ENCODE measurements at places on chromosomes 1 and 21.

GRCh38 chr1:227370533-227371254 lies 52.4 kb upstream of the CDC42BPA start:
- DNase-seq: no peak

DNA sequence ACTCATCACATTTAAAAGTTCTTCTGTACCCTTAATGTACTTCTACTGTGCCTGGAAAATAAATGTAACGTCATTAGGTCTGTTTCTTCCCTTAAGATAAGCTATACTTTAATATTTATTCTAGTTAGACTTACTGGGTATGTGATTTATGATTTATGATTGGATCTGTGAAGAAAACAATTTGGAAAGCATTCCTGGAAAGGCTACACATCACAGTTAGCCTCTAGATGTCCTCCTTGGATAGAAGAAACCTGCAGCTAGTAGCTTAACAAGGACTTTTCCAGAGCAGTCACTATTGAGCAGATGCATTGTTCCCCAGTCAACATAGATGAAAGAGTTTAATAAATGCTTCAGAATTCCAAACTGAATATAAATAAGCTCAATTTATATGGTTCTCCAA lies 22.2 kb upstream of the ABL2 start:
- DNase-seq: peak; percentile 36

DNA sequence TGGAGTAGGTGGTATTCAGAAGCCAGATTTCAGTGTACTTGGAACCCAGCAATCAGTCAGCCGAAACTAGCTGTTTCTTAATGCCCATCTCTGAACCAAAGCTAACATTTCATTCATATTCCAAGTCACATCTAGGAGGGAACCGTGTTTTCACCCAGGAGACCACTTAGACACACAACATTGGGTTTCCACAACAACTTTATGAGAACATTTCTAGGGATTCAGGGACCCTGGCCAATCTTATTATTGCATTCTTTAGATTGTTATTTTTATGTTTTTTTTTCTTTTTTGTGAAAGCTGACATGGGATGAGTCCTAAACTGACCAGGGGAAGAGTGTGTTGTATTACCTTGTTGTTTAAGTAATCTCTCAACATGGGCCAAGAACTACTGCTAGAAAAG lies 72.5 kb upstream of the KIAA0040 start:
- no peak for DNase-seq

DNA sequence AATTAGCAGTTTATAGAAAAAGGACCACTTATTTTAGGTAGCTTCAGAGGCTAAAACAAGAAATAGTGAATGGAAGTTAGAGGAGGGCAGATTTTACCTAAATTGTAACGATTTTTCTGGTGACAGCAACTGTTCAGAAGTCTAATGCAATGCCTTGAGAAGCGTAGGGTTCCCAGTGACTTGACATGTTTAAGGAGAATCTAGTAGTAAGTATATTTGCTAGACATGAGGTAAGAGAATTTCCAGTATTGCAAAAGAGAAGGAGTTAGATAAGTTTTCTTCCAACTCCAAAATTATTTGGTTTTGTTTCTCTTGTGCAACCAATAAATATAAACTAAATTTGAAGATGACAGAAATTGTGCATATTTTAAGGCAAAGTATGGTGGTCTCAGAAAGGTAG lies 140.0 kb downstream of the SMYD3 start:
- DNase-seq: no peak

DNA sequence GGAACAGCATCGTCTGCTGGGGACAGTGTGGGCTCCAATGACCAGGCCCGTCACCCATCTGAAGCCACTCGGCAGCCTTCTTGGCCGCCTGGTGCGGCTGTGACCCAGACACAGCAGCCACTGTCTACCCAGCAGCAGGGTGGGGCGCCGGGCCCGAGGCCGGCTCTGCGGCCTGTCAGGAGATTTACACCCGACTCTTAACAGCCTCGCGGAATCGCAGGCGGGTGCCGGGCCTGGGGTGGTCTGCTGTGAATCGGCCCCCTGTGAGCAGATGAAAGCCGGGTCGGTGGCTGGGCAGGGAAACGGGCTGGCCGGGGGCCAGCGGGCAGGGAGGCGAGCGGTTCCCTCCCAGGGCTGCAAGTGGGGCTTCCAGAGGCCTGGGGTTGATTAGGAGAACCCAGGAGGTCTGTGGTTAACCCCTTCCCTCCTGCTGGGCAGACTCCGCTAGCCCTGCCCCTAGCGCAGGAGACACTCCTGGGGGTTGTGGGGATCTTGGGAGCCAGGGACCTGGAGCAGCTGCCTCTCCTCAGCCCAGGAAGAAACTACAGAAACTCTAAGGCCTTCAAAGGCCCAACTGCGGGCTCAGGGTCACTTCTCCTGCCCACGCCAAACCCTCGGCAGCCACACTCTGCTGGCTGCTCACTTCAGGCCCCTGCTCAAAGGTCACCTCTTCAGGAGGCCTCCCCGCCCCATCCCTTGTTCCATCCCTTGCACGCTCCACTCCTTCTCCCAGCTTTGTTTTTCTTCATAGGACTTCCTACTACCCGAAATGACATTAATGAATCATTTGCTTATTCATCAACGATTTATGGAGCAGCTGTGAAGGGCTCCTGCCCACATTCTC lies 15.6 kb downstream of the RUNX3 start:
- no peak for DNase-seq

- DNase-seq: no peak
Measured at GRCh38 chr1:94820936-94821335, 779 bp downstream of the SLC44A3 start.

GRCh38 chr1:234906654-234907053 lies 222.0 kb downstream of the TOMM20 start:
- DNase-seq: no peak

DNA sequence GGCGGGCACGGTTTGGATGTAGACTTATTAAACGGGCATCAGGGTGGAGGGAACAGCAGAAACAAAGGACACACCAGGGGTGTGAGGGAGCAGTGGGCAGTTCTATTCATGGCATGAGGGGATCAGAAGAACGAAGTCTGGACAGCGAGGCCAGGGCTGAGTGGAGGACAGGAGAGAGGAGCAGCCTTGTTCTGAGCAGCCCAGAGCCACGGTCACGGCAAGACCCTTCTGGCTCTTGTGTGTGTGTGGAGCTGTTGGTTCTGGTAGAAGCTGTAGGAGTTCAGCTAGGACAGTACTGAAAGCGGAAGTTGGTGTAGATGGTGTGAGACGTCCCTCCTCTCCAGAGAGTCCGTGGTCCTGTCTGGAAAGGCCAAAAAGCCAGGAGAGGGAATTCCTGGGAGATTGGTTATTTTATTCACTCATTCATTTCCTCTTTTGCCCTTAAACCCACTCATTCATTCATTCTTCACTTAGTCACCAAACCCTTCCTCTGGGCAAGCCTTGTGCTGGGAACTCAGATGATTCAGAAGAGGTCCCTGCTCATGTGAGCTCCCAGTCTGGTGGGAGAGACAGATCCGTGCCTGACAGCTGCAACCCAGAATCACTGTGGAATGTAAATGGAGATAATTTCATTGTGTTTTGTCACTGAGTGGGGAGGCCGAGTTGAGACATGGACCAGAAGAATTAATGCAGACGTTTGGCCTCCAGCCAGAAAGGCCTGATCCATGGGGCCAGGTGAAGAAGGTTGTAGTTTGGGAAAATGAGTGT lies 4.1 kb upstream of the ACOT11 start:
- peak; percentile 8 for DNase-seq

GRCh38 chr1:245245021-245245667 lies 90.4 kb downstream of the KIF26B start:
- DNase-seq: peak; percentile 43

- DNase-seq: no peak
Measured at GRCh38 chr1:4518621-4519020, 135.8 kb upstream of the AJAP1 start.

- DNase-seq: no peak
Measured at GRCh38 chr1:22875241-22875640, 97.4 kb downstream of the LACTBL1 start.

- DNase-seq: no peak
Measured at GRCh38 chr1:116359871-116360270, 13.2 kb upstream of the ATP1A1 start.

- no peak for DNase-seq
Measured at GRCh38 chr1:116036255-116036654, 59.9 kb downstream of the SLC22A15 start.

- DNase-seq: no peak
Measured at GRCh38 chr1:169200319-169200718, 93.8 kb downstream of the ATP1B1 start.

- no peak for DNase-seq
Measured at GRCh38 chr1:180947901-180948640, 35.4 kb downstream of the KIAA1614 start.

DNA sequence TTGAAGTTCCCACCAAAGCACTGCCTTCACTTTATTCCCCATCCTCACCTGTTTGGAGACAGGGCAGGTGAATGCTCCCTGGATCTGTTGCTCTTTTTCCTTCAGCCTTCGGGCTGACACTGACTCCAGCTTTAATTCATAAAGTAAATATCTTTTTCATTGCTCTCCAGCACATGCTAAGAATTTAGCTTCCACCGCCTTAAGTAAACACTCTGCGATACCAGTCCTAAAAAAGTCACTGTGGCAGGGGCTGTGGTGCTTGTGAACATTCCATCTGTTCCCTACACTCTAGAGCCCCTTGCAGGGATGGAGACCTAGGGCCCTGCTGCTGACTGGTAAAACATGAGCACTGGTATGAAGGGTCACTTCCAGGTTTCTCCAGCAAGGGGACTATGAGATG lies 896 bp upstream of the PLA2G2A start:
- no peak for DNase-seq

DNA sequence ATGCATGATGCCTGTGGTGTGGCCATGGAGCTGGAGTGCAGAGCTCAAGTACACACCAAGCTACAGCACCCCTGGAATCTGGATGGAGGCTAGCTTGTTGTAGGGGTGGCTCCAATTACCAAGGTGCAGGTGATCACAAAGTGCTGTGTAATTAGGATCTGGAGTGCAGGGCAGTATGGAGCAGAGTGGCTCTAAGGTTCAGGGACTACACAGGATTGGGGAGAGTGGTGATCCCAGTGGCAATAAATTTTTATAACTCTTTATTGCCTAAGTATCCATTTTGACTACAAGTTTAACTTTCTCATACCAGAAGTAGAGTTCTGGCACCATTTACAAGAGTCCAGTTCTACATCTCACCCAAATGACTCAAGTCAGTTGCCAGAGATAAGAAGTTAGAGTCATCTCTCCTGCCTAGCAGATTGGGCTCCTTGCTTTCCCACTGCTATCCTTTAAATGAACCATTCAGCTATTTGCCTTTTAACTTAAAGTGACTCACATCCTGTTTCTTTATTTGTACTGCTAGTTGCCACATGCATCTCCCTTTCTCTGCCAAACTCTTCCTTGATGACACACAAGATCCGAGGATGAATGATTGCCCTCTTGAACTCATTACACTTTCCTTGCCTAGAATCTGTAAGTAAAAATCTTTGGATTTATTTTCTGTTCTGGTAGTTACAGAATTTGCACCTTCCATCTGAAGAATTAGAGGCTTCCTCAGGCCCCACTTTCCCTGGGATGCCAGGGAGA lies 427.2 kb downstream of the KCNT2 start:
- DNase-seq: no peak

GRCh38 chr1:215252164-215252563 lies 169.6 kb downstream of the KCNK2 start:
- no peak for DNase-seq

- no peak for DNase-seq
Measured at GRCh38 chr21:44726826-44727225, 15.5 kb upstream of the TSPEAR start.

DNA sequence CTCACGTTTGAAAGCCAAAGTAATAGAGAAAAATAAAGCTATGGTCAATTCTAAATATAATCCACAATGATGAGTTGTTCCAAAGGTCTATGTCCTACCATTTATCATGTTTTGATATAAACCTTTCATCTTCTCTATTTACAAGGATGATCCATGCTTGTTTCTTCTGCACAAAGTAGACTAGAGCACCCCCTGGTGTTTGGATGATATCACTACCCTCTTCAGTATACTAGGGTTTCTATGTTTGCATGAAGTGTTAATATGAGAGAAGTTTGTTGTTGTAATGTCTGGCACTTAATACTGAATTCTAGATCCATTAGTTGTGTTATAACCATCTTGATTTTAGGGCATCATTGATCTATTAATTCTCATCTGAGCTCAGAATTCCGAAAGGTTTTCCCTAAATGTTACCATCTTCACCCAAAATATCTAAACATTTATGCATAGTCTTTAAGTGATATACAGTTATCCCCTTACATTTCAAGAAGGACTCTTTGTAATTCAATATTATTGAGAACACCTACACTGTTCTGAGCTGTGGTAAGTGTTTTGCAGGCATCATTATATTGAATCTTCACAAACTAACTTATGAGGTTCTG lies 21.1 kb downstream of the CLDN8 start:
- peak; percentile 7 for DNase-seq

- DNase-seq: no peak
Measured at GRCh38 chr1:61869691-61870109, 127.4 kb downstream of the PATJ start.

DNA sequence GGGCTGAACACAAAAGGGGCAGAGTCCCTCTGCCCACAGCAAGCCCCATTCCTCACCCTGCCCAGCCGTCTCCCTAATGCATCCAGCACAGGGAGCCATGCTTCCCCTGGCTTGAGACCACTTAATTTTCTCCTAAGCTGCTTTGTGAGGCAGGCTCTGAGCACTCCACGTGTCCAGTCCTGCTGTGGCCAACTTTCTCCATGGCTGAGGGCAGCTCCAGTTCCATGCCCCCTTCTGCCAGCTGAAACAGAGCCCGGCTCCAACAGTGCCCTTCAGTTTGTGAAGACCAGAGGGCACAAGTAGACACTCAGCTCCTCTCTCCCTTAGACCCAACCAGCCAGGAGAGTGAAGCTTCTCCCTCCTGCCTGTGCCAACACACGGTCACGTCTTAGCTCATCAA lies 33.8 kb downstream of the PLEKHA6 start:
- DNase-seq: no peak

DNA sequence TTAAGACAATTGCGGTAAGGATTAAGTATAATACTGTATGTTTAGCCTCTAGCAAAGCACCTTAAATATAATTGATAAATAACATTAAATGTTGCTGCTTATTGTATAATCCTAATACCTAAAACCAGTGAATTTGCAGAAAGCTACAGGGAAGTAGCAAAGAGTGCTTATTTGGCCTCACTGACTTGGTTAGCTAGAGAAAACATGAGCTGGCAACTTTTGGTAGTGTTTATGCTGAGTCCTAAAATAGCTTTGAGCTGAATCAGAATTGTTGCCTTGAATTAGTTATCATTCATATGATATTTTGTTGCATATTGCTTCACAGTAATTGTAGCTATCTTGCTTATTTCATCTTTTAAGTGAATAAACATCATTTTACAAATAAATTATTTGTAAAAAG lies 3.5 kb downstream of the TRIM67 start:
- no peak for DNase-seq

DNA sequence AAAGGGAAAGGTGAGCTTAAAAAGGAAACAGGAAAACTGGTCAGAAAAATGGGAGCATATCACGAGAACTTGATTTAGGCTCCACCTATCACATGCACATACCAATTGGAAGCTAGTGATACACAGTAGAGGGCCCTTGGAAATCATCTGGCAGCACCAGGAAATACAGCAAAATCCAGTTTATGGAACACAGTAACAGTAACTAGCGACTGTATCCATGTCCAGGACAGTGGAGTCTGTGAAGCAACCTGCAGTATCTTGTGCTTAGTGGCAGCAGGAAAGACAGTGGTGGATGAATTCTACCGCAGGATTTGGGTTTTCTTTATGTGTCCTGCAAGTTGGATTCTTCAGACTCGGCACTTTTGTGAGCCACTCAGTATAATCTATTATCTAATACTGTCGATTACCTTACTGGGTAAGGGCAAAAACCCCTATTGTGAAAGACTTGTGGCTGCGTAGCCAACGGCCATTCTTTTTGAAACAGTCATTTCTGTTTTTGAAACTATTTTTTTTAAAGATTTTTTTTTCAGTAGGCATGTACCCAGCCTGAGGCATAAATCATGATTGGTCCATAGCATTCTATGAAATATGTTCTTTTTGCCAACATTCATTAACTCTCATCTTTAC lies 1.6 kb upstream of the KDM4A start:
- no peak for DNase-seq
